ENCODE measurements at places on chromosomes 7 and 10. TPM values are rescaled to one million over a fixed set of nuclear protein-coding genes. Genes with fewer than 3 reads are reported as not detected.

- DNase-seq, result no peak
- no peak overlapping the region for H3K27ac ChIP-seq
- peaks cover 6% of the 10 kb centered on the region for H3K36me3 ChIP-seq
- peaks cover 7% of the 10 kb centered on the region for H3K27me3 ChIP-seq
- peaks cover 12% of the 10 kb centered on the region for H3K4me1 ChIP-seq
These were observed 31.7 kb downstream of the SYPL1 start for GRCh38 chr7:106080300-106080987.

DNA sequence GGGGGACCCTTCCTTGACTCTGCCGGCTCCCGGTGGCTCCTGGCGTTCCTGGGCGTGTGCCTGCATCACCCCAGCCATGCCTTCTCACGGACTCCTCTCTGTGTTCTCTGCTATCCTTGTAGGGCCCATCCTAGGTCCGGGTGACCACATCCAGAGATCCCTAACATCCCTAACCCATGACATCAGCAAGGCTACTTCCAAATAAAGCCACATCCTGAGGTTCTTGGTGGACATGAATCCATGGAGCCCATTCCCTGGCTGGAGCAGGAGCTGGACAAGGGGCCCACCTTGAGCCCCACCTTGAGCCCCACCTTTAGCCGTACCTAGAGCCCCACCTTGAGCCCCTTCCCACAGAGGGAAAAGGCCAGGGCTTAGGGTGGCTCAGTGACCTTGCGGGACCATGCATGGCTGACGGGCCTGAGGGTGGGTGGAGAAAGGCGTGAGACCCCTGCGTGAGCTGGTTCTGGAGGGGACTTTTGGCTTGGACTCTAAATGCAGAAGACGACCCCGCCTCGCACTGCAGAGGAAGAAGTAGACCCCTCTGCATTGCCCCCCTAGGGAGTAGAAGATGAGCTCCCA is 58.5 kb upstream of the INPP5A start:
- no peaks in the 10 kb centered on the region for H3K4me1 ChIP-seq
- H3K27ac ChIP-seq, result no peak overlapping the region
- no peaks in the 10 kb centered on the region for H3K36me3 ChIP-seq
- DNase-seq, result no peak
- H3K27me3 ChIP-seq, result peaks cover 19% of the 10 kb centered on the region

DNA sequence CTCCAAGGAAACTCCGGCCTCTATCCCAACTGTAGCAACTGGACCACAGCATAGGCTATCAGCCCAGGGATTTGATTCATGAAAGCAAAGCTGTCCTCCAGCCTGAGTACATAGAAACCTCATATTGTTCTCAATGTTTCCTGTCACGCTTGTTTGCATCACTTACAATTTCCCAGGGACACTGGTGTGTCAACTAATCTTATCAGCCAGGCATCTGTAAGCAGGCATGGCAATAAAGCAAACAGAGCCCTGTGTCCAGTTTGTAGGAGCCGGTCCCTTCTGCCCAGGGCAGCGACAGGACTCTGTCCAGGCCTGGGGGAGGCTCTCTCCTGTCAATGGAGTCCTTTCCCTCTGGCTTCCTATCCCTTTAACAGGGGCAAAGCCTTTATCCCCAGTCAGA is 23.0 kb upstream of the CDHR3 start:
- no peaks in the 10 kb centered on the region for H3K4me1 ChIP-seq
- no peak overlapping the region for H3K27ac ChIP-seq
- H3K27me3 ChIP-seq, result peaks cover 3% of the 10 kb centered on the region
- no peak overlapping the region for H3K4me3 ChIP-seq
- no peak for DNase-seq

GRCh38 chr10:14583252-14583651 is 191.4 kb downstream of the FAM107B start:
- H3K27me3 ChIP-seq, result no peaks in the 10 kb centered on the region
- H3K4me1 ChIP-seq, result peaks cover 78% of the 10 kb centered on the region
- peak; percentile 88 for DNase-seq
- peak overlapping the region; percentile 51 for H3K4me3 ChIP-seq
- peak overlapping the region; percentile 81 for H3K27ac ChIP-seq

GRCh38 chr10:100535338-100535714 is 417 bp upstream of the HIF1AN start:
- no peak overlapping the region for H3K27ac ChIP-seq
- DNase-seq, result no peak
- peaks cover 23% of the 10 kb centered on the region for H3K36me3 ChIP-seq
- H3K27me3 ChIP-seq, result no peaks in the 10 kb centered on the region

DNA sequence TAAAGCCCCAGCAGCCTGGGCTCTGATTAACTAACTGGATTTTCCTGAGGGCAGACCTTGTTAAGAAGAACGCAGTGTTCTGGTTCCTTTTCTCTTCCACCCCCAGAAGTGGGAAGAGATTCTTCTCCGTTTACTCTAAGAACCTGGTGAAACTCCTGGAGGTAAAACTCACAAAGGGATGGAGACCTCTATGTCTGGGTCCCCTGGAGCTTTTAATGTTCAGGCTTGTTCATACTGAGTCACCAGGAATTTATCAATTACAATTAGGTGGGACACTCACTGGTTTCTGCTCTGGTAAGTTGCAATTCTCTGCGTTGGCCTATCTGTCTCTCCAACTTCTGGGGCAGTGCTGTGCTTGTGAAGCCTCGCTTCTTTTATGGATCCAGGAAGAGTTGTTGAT is 73.3 kb upstream of the CACNB2 start:
- H3K4me3 ChIP-seq, result no peak overlapping the region
- no peak overlapping the region for H3K27ac ChIP-seq
- H3K4me1 ChIP-seq, result no peaks in the 10 kb centered on the region
- no peak for DNase-seq

DNA sequence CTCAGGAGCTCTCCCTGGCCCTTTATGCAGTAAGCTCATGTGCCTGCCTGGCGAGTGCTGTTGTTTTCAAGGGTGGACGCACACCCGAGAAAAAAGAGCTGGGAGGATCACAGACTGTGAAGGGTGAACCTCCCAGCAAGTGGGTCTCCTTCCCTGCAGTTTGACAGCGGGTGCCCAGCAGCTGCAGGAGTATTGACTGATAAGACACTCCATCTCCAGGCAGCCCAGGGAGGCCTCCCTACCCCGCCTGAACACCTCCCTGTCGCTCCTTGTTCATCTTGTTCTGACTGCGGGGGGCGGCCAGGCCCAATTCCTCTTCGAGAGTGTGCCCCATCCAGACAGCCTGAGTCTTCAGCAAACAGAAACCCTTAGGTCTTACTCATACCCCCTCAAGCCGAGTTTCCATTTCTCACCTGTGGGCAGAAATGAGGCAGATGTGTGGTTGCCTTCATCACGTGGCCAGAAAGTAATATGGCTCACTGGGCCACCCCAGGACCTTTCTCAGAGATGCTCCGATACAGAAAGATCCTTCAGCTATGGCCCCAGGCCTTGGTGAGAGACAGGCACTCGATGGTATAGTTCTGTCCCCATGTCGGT is 17.2 kb downstream of the MDH2 start:
- H3K27ac ChIP-seq, result no peak overlapping the region
- peaks cover 13% of the 10 kb centered on the region for H3K4me1 ChIP-seq
- peak; percentile 64 for DNase-seq
- peaks cover 39% of the 10 kb centered on the region for H3K36me3 ChIP-seq

DNA sequence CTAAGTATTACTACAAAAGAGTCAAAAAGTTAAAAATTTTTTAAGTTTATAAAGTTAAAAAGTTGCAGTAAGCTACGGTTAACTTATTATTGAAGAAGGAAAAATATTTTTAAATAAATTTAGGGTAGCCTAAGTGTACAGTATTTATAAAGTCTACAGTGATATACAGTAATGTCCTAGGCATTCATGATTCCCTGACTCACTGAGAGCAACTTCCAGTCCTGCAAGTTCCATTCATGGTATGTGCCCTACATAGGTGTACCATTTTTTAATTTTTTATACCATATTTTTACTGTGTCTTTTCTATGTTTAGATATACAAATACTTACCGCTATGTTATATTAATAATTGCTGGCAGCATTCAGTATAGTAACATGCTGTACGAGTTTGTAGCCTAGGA is 92.3 kb downstream of the CTNNA3 start:
- no peak overlapping the region for H3K4me3 ChIP-seq
- no peaks in the 10 kb centered on the region for H3K36me3 ChIP-seq

GRCh38 chr7:100015232-100016214 is at the start of gene ZKSCAN1:
ZKSCAN1 (plus strand) TSS chr7:100015596; CDS start chr7:100023507, 7,911 bp downstream.
- peak within 1 kb of the TSS; percentile 92 for H3K4me3 ChIP-seq
- peaks cover 44% of the 10 kb centered on the region for H3K4me1 ChIP-seq
- H3K36me3 ChIP-seq, result peaks cover 2% of the 10 kb centered on the region
- H3K27me3 ChIP-seq, result no peaks in the 10 kb centered on the region
- peak within 1 kb of the TSS; percentile 96 for H3K27ac ChIP-seq
- peak; percentile 91 for DNase-seq

GRCh38 chr10:16902606-16903005 is 85.4 kb upstream of the RSU1 start:
- H3K36me3 ChIP-seq, result no peaks in the 10 kb centered on the region
- no peaks in the 10 kb centered on the region for H3K27me3 ChIP-seq
- H3K4me3 ChIP-seq, result peak overlapping the region; percentile 22
- peak overlapping the region; percentile 47 for H3K27ac ChIP-seq
- peaks cover 9% of the 10 kb centered on the region for H3K4me1 ChIP-seq

DNA sequence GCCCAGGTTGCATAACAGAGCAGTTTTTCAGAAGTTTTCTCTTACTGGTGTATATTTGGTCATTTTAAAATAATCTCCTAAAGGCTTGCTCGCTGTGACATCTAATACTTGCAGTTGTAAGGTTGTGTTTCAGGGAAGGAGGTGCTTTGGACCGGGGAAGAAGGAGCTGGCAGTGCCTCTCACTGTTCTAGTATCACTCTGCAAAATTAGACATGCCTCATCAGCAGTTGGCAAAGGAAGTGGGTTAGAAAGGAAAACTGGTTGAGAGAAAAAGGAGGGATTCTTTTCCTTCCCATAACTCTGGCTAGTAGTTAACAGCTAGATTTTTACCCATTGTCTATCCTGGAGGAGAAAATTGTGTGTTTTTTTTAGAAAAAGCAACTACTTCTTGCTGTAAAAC is 34.8 kb downstream of the CUL1 start:
- peaks cover 21% of the 10 kb centered on the region for H3K4me1 ChIP-seq
- H3K27me3 ChIP-seq, result no peaks in the 10 kb centered on the region
- H3K36me3 ChIP-seq, result peaks cover 52% of the 10 kb centered on the region
- DNase-seq, result no peak
- H3K27ac ChIP-seq, result peak overlapping the region; percentile 16

- peaks cover 9% of the 10 kb centered on the region for H3K27me3 ChIP-seq
- no peak for DNase-seq
- no peak overlapping the region for H3K27ac ChIP-seq
- no peaks in the 10 kb centered on the region for H3K36me3 ChIP-seq
- H3K4me3 ChIP-seq, result no peak overlapping the region
- H3K4me1 ChIP-seq, result no peaks in the 10 kb centered on the region
These were observed 178.3 kb downstream of the DYNC1I1 start for GRCh38 chr7:95950698-95951097.

GRCh38 chr10:83289373-83289772 is 849.9 kb upstream of the GHITM start:
- H3K4me1 ChIP-seq, result no peaks in the 10 kb centered on the region
- H3K36me3 ChIP-seq, result no peaks in the 10 kb centered on the region
- H3K4me3 ChIP-seq, result no peak overlapping the region
- no peak overlapping the region for H3K27ac ChIP-seq
- no peaks in the 10 kb centered on the region for H3K27me3 ChIP-seq
- no peak for DNase-seq

DNA sequence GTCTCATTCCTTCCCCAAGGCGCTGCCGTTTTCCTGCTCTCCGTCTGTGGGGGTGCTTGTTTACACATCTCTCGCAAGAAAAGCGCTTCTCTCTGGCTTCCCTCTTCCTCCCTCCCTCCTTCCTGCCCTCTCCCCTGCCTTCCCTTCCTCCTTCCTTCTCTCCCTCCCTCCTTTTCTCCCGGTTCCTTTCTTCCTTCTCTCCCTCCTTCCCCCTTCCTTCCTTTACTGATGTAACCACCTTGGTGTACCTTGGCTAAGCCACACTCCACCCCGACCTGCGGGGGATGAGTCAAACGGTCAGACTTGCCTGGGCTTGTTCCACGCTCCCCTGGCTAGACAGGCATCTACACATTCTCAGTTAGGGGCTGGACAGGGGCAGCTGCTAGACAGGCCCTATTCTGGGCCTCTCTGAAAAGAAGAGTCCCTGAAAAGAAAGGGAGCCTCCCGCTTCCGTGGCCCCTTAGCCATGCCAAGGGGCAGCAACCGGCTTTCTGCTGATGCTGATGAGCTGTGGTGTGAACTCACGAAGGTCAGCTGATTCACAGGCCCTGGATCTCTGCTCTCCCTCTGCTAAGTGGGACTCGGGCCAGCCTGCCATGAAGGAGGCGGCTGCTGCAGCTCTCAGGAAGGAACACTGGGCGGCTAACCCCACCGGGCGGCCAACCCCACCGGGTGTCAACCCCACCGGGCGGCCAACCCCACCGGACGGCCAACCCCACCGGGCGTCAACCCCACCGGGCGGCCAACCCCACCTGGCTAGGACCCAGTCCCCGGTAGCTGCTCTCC is 216.8 kb downstream of the TCERG1L start:
- H3K4me1 ChIP-seq, result no peaks in the 10 kb centered on the region
- H3K36me3 ChIP-seq, result no peaks in the 10 kb centered on the region
- no peaks in the 10 kb centered on the region for H3K27me3 ChIP-seq
- no peak overlapping the region for H3K4me3 ChIP-seq

- no peak overlapping the region for H3K4me3 ChIP-seq
- no peaks in the 10 kb centered on the region for H3K27me3 ChIP-seq
- DNase-seq, result no peak
- no peaks in the 10 kb centered on the region for H3K36me3 ChIP-seq
- no peak overlapping the region for H3K27ac ChIP-seq
These were observed 32.3 kb upstream of the ARID5B start for GRCh38 chr10:61869041-61869675.

DNA sequence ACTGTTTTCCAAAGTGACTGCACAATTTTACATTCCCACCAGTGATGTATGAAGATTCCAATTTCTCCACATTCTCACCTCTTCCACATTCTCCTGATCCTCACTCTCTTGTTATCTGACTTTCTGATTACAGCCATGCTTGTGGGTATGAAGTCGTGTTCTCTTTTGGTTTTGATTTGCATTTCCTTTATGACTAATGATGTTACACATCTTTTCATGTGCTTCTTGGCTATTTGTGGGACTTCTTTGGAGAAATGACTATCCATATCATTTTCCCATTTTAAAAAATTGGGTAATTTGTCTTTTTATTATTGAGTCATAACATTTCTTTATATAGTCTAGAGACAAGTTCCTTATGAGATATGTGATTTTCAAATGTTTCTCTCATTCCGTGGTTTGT is 10.5 kb upstream of the GIMAP8 start:
- peaks cover 31% of the 10 kb centered on the region for H3K4me1 ChIP-seq
- H3K27me3 ChIP-seq, result no peaks in the 10 kb centered on the region
- H3K36me3 ChIP-seq, result peaks cover 41% of the 10 kb centered on the region
- H3K27ac ChIP-seq, result peak overlapping the region; percentile 35

AKR1C8 gene
- total RNA-seq, result 0.14 TPM

AOAH gene
- total RNA-seq, result 44.5 TPM

PPP1R17 gene
- not detected for total RNA-seq

CYP2C19 gene
- total RNA-seq, result not detected

SLC13A1 gene
- not detected for total RNA-seq

RGR gene
- total RNA-seq, result not detected

MARVELD1 gene
- total RNA-seq, result 3.0 TPM

CYP3A5 gene
- total RNA-seq, result not detected

NACAD gene
- 0.35 TPM for total RNA-seq

Measured in activated CD8-positive, alpha-beta memory T cell treated with anti-CD3 and anti-CD28 coated beads, Interleukin-2, amount 10 ng/mL, durations not matched to agents 7 days and 5 days (primary cell).